ENCODE measurements at places on chromosomes 5 and 9.

DNA sequence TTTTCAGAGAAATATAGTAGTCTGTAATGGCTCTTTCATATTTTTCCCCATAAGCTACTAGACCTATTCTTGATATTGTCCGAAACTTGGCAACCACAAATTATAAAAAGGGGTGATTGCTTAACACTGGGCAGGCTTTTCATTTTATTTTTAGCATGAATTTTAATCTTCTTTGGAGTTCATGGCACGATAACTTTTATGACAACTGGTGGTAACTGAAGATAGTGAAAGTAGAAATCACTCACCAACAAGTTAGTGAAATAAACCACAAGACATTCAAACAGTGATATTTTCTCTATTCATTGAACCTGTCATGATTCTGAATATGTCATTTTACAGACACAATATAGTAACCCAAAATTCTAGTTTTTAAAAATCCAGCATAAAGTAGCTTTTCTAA, 213.9 kb downstream of the PRDM9 start:
- DNase-seq = no peak

DNA sequence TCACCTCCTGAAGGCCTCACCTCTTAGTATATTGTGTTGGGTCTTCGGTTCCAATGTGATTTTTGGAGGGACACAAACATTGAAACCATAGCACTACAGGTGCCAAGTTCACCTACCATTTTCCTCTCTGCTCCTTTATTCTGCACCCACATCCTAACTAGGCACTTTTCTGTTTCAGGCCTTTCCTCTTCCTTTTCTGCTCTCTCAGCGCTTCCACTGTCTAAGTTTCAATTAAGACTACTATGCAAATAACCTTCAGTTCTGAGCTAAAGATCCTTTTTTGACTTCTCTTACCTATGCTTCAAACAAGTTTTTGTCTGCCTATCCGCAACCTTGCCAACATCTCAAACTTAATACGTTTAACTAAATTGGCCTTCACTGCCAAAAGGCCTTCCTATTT, 25.4 kb upstream of the ZFYVE16 start:
- no peak for DNase-seq

GRCh38 chr5:88515881-88516819, 247.5 kb upstream of the TMEM161B start:
- no peak for DNase-seq

- DNase-seq = no peak
Observed at GRCh38 chr5:145210020-145210419, 625.1 kb downstream of the PRELID2 start.

- no peak for DNase-seq
Observed at GRCh38 chr9:1055166-1055565, 5.0 kb downstream of the DMRT2 start.

DNA sequence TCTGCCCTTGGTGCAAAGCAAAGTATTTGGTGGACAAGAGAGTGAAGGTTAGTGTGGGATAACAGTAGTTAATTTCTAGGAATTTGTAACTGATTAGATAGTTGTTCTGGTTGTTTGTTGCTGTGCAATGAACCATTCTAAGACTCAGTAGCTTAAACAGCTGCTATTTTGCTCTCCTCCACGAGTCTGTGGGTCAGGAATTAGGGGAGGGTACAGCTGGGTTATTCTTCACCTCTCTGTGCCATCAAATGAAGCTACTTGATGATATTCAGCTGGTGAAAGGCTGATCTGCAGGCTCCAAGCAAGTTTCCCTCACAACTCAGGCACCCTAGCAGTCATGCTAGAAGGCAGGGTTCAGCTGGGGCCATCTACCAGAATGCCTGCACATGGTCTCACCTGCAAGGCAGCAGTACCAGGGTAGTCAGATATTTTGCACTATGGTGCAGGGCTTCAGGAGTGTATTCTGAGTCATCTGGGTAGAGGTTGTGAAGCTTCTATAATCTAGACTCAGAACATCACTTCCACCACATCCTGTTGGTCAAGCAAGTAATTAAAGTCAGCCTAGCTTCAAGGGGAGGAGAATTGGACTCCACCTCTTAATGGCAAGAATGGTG, 159.5 kb upstream of the SLC28A3 start:
- DNase-seq = no peak

DNA sequence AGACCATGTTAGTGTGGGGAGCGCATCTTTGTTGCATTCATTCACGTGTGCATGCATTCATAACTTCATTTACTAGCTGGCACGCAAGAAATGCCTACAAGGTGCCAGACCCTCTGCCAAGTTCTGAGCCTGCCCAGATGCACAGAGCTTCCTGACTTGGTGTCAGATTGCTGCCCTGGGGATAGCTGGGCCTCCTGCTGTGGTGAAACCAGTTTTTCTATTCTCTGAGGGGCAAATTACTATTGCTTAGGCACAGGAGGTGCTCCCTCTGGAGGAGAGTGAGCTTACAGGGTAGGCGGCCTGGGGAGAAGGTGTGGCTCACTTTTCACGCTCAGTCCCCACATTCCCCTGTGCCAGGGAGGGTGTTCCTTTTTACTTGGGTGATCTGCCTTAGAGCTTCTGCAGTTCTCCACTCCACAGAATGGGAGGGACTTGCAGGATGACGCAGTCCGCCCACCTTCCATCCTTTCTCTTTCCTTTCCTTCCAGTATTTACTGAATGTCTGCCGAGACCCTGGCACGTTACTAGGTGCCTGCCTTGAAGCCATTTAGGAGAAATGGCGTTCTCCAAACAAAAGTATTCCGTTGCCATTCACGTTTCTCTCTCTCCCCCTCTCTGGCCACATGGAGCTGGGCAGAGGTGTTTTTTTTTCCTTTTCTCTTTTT, 27.9 kb upstream of the CTNNA1 start:
- no peak for DNase-seq

DNA sequence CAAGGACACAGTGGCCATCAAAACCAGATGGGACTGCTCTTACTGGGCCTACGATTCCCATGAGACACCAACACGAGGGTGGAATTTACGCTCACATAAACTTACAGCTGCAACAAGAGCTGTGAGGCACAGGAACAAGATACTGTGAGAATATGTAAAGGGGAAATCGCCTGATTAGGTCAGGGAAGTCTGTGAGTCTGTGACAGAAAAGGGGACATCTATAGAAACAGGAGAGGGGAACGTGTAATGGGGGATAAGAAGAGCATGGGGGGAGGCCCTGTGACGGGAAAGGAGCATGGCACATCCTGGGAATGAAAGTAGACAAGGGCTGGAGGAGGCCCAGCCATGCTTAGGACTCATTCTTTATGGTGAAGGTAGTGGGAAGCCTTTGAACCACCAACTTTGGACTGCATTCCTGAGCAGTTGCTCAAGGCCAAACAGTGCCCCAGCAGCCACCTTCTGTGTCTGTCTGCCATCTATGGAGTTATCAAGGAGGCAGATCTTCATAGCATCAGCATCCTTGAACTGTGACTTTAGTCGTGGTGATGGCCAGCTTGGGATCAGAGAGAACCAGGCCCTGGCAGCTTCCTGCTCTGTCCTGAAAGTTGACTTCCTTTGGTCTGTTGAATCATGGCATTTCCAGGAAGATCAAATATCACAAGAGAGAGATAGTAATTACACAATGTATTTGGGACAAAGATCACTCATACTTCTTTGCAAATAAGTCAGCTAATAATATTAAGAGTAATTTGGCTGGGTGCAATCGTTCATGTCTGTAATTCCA, 87.9 kb upstream of the FAM169A start:
- no peak for DNase-seq

DNA sequence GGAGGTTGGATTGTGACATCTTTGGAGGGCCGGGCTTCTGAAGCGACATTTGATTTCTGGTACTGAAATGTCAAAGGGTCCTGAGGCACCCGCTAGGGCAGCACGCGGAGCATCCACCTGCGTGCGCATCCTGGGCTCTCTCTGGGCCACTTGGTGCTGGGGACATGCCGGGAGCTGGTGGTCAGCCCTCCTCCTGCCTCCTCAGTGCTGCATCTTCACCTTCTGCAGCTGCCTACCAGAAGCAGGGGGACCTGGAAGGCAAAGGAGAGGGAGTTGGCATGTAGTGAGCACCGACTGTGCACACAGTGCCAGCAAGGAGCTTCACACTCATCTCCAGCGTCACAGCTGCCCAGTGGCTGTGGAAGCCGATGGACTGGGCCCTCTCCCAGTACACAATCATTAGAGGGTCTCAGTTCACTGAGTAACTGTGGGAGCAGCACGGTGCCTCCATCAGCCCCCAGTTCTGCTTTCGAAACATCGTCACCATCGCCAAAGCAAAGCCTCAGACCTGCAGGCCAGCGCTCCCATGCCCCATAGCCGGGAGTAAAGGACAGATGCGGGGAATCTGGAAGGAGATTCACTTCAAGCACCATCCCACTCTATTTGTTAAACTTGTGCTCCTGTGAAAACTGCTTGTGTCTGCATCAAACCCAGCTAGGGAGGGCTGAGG, 138.4 kb downstream of the KCNIP1 start:
- no peak for DNase-seq

GRCh38 chr9:4594994-4595393, 67.1 kb upstream of the PLPP6 start:
- DNase-seq = no peak

DNA sequence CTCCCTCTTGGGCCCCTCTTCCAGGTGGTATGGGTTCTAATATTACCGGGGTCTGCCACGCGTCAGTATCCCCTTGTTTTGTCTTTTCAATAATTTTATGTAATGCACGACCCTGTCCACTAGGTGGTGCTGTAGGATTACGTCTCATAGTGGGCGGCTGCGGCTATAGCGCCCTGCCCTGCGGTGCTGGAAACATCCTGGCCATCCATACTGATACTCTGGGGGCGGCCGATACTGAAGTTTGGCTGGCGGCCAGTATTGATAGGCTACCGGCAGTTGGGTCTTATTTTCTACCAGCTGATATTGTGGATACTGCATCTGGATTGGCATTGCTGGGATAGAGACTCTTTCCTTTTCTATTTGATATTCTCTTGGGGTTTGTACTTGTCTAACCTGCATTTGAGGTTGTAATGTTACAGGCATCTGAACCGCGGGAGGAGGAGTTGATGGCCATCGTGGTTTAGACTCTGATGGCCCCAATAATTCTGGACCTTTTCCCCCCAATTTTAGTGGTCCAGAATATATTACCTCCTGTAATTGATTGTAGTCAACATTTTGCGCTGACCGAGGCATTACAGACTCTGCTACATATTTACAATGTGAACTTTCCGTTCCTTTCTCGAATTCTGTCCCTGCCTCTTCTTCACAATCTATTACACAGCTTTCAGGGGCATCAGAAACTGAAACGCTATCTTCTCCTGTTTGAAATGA, 3.3 kb upstream of the TMEM141 start:
- peak; percentile 78 for DNase-seq

- no peak for DNase-seq
Observed at GRCh38 chr5:142492781-142493281, 168.0 kb upstream of the SPRY4 start.

DNA sequence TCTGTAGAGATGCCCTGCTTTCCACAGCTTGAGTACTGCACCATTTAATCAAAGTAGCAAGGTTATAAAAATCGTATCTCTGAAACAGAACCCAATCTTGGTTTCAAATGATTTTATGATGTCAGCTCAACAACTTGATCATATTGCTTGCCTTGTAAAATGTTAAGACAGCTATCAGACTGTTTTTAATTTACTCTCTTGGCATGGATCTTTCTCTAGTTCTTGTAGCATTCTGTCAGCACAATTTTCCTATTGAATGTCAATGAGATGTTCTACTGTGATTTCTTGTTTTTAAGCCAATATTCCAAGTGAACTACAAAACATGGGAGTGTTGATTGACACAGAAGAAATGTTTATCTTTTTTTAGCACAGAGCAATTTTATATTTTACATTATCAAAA, 313.4 kb downstream of the CDH12 start:
- no peak for DNase-seq

DNA sequence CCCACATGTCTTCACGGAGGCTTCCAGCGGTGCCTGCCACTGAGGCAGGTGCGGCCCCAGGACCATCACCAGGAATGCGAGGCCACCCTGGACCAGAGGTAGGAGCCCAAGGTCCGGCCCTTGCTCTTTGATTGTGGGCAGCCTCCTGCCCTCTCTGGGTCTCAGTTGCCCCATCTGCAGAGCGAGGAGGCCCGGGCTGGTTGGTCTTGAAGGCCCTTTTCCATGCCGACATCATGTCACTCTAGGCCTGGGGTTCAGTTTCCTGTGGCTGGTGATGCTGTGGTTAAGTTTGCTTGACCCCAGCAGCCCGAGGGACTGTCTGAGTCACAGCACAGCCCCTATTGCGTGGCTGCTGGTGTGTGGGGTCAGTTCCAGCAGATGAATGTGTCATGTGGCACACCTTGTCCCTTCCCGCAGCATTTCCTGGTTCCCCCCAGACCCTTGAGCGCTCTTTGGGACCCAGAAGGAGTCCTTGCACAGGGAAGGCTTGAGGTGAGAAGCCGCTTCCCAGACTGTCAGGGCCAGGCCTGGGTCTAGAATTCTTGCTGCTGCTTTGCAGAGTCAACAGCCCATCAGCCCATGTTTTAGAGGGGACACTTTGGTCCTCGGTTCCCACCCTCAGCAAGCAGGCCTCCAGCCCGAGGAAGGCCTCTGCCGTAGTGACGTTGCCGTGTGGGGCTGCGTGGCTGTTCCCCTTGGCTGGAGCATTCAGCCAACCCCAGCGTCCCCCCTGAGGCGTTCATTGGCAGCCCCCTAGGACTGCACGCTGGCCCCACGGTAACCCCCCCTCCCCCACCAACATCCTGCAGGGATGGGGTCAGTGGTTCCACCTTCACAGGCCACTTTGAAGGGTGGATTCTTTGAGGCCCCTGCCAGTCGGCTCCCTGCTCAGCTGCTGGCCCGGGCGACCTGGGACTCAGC, 31.0 kb upstream of the HMCN2 start:
- DNase-seq = no peak

- DNase-seq = no peak
Observed at GRCh38 chr5:5025774-5026408, 114.2 kb upstream of the ADAMTS16 start.

DNA sequence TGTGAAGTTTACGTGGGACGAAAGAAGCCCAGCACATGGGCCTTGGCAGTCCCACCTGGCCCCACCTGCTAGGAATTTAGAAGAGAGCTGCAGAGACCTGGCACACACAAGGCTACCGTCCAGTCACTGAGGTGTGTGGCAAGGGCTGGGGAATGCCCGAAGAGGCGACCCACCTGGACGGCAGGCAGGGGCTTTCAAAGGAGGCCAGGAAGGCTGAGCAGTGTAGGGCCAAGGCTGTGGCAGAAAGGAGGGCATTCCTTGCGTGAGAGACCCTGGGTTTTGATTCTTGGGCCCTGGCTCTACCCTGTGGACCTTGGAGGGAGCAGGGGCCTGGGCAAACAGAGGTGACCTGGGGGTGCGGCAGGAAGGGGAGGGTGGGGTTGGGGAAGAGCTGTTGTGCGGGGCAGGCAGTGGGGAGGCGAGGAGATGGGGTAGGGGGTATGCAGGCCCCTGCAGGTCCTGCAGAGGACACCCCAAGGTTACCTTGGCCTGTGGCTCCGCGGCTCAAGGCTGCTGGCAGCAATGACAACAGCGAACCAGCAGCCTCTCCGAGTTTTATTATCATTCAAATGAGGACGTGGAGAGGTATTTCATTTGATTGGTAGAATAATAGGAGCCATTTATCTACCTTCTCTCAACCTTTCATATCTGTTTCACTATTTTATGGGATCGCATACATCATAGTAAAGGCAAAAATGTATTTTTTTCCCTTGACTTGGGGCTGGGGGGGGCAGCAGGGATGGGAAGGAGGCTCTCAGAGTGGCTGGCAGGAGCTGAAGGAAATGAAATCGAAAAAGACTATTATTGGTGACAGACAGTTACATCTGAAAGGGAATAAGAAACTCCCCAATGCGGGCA, 24.8 kb downstream of the TSPAN17 start:
- DNase-seq = no peak
